Bronchial epithelial cell (primary cell): ENCODE measurements at places on chromosomes 2 and 18. TPM values are rescaled to one million over a fixed set of nuclear protein-coding genes. Genes with fewer than 3 reads are reported as not detected.

The LYG2 gene
- not detected in 2 replicates for total RNA-seq

The NRP2 gene
- total RNA-seq, result 12.8 and 21.3 TPM in 2 replicates

The DTNA gene
- 1.6 and 1.9 TPM in 2 replicates for total RNA-seq

- no peak for DNase-seq
Measured at GRCh38 chr2:200314976-200315567, 8.6 kb downstream of the SPATS2L start.

The ASIC4 gene
- total RNA-seq, result under 0.01 and 0.53 TPM in 2 replicates

- DNase-seq, result peak; percentile 95
Measured at GRCh38 chr2:14628901-14629300, 3.6 kb upstream of the LRATD1 start.

DNA sequence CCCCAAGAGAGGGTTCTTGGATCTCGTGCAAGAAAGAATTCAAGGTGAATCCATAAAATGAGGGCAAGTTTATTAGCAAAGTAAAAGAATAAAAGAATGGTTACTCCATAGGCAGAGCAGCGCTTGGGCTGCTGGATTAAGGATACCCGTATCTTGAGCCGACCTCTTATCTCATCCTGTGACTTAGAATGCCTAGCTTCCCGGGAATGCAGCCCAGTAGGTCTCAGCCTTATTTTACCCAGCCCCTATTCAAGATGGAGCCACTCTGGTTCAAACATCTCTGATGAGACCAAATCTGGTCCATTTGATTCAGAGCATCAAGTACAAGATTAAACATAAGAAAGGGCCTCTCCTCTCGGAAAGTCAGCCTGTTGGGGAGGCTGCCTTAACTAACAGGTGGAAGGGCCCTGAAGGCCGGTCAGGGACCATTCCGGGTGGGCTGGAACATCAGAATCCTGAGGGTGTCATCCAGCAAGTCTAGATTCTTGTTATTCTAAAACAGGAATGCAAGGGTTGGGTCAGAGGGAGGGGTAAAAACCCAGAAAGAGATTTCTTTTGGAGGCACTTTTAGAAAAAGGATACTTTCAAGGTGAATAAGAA, 5.8 kb downstream of the PSD4 start:
- no peak for DNase-seq

DNA sequence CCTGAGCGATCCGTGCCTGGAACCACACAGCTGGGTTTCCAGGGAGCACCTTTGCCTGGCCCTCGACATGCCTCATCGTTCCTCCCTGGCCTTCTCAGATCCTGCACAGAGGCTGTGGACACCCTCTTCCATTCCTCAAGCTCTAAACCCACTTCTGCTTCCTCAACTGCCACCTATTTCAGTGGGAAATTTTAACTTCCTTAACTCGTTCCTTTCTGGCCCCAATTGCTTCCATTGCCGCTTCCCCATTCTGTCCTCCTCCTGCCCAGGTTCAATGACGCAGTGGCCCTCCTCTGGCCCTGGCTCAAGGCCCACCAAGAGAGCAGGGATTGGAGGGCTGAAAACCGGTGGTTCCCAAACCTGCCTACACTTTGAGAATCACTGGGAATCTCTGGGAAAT, 4.8 kb upstream of the B3GNT7 start:
- no peak for DNase-seq

DNA sequence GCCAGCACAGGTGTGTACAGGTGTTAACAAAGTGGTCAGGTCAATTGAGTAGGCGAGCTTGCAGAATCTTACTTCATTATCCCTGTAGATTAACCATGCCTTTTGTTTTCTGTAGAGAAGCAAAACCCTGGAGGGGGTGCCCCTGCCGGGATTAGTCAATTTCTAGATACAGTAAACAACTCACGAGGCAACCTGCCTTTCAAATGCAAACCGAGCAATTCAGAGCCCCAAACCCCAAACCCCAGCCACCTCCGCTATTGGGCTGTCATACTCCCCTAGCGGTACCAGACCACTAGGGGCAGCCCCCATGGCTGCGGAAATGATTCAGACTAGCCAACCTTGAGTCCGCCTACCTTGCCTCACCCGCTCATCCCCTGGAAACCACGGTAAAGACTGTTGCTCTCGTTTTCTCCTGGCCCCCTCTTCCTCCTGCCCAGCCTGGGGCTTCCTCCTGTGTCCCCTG, 61.4 kb upstream of the KIF5C start:
- no peak for DNase-seq

DNA sequence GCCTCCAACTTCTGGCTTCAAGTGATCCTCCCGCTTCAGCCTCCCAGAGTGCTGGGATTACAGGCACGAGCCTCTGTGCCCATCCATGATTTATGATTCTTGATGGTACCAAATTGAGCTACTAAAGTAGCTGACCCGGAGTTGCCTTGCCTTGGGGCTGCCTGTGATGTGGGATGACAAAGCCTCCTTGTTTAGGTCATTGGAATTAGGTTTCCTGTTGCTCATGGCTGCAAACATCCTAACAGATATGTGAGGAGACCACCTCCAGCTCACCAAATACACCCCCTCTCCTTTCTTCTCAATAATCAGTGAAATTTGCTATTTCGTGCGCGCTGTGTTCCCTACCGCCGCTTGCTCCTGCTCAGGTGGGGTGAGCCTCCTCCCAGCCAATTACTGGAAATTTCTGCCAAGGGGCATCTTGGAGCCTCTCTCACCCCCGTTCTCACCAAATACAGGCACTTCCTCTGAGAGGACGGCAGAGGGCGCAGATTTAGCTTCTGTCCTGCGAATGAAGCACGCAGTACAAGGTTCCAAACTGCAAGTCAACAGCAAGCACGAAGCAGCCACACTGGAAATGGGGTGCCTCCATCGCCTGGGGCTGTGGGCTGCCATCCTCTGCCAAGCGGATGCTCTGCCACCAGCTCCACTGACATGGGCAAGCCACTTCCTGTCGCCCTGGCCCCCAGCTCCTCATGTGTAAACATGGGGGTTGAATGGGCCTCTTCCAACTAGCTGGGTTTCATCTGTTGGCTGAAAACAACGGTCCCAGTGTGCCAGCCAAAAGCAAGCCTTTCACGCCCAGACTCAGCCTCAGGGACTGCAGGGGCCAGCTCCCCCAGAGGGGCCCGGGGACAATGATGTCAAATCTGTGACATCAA, 71.7 kb downstream of the NCAPH start:
- peak; percentile 60 for DNase-seq

GRCh38 chr2:180625006-180625844, 355.2 kb upstream of the UBE2E3 start:
- DNase-seq, result peak; percentile 81

DNA sequence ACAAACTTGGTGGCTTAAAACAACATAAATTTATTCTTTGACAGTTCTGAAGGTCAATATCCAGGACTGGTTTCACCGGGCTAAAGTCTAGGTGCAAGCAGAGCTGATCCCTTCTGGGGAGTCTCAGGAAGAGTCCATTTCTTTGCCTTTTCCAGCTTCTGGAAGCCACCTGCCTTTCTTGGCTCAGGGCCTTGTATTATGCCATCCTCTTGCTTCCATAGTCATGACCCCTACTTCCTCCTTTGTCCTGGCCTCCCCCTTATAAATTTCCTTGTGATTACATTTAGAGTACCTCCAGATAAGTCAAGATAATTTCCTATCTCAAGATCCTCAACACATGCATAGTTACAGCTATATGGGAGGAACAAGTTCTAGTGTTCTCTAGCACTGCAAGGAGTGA, 1089.5 kb downstream of the LRP1B start:
- DNase-seq, result no peak

- DNase-seq, result no peak
Measured at GRCh38 chr2:70935468-70936164, at the start of gene ATP6V1B1. Gene ATP6V1B1 (plus strand): TSS chr2:70935900. CDS start chr2:70935955, 55 bp downstream.
